ENCODE measurements at places on chromosomes 5 and 9.

DNA sequence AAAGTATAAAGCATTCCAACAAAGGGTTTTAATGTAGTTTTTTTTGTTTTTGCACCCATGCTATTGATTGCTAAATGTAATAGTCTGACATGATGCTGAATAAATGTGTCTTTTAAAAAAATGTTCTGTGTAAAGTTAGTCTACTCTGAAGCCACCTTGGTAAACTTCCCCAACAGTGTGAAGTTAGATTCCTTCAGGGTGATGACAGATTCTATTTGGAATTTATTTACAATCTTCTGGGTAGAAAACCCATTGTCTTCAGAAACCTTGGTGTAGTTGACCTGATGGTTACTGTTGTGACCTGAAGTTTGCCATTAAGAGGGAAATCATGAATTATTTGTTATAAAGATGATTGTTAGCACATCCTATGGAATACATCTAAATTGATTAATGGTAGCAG lies 64.7 kb upstream of the TRPC7 start:
- DNase-seq = no peak

DNA sequence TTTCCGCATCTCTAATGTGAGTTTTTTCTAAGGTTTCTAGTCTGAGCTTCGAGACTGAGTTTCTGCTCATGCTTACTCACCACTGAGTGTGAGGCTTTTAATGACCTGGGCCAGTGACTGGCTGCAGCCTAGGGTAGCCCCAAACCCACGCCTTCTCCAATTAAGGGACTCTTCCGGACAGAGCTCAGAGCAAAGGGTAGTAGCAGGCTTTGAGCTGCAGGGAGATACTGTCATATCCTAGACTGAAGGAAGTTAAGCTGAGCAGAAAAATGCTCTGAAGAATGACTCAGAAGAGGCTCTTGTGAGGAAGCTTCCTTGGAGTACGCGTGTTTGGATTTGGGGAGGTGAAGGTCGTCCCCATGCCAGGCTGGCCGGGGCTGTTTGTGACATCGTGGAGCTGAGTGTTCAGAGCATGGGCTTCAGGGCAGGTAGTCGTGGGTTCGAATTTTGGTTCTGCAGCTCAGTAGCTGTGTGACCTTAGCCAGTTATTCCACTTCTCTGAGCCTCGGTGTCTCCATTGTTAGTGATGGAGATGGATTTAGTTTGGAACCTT lies 3.5 kb downstream of the USP20 start:
- DNase-seq = no peak

DNA sequence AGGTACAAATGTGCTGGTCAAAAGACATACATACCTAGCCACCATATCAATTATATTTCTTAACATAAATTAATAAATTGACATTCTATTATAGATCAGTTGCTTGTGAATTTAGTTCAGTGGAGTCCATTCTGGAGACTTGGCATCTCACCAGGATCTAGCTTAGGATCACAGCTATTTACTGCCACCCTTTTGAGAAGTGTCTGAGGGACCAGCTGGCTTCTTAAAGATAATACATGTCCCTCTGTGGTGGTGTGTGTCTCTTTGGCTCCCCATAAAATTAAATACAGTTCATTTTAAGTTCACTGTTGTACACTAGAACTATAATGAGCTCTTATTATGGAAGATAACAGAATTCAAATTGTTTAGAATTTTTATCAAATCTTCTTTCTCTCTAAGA lies 290.7 kb downstream of the PRELID2 start:
- no peak for DNase-seq

DNA sequence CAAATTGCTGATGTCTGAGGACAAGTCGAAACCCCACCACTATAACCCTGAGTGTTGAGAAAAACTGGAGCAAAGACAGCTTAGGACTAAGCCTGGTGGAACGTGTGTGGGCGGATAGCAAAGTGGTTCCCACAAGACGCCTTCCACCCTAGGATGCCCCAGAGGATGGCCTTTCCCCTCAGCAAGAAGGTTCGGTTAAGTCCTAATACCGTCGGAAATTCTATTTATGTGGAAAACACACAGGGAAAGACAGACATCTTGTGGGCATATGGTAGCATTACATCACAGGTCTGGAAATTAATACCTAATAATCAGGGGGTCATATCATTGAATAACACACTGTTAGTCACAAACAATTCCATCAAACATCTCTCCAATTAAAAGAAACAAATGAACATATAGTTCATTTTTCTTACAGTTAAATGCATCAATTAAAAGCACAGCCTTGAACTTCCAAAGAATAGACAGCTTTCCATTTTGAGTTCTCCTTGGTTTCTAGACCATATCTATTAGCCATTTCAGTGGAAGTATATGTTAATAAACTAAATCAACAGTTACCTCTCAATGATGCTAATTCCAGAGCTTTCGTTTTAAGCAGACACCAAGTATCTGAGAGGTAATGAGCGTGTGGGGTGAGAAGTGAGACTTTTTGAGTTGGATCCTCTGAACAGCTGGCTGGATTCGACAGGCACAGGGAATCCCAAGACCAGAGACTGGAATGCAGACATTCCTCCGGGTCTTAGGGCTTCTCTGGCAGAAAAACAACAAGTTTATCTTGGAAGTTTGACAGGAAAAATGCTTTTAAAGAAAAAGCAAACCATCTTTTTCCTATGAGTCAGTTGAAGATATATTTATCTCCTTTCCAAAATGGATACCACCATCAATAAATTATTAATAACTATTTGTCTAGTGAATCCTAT lies 2.9 kb upstream of the ICE1 start:
- no peak for DNase-seq

DNA sequence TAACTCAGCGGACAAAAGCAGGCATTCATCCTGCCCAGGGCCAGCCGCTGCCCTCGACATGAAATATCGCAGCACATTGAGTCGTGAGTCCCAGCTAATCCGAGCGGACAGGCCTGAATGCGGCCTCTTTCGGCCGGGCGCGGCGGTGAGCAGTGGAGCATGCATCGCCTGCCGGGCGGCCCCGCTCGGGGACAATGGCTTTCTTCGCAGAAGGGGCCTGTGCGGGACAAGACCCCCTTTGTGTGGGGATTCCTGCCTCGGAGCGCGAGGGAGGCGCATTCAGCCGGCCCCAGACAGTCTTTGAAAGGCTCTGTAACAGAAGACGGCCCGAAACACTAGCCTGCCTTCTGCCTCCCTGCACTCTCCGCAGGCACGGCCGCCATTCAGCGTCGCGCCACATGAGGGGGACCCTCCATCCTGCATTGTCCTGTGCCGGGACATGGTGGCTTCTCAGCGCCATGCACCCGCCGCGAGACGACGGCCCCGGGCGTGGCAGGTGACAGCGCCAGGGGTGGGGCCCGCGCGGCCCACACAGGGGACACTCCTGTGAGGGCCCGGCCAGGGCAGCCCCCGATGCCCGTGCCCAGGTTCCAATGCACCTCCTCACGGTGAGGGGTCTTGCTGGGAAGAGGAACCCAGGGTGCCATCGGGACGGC lies 52.0 kb downstream of the EXD3 start:
- no peak for DNase-seq

DNA sequence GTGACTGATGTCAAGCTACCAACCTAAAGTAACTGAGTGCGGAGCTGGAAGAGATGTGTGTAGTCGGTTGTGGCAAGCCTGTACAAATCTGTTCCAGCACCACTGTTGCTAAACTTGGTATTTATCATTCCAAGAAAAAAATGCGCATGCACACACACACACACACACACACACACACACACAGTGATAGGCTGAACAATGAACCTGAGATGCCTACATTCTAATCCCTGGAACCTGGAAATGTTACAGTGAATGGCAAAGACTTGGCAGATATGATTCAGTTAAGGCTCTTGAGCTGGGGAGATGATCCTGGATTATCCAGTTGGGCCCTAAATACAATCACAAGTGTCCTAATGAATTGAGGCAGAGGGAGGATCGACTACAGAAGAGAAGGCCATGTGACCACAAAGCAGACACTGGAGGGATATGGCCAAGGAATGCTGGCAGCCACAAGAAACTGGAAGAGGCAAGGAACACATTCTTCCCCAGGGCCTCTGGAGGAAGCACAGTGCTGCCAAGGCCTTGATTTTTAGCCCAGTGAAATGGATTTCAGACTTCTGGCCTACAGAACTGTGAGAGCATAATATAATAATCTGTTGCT lies 49.7 kb upstream of the LHFPL2 start:
- no peak for DNase-seq

GRCh38 chr9:84822589-84823233 lies 153.2 kb downstream of the NTRK2 start:
- DNase-seq = no peak

GRCh38 chr9:86947146-86948073 lies at the start of gene GAS1:
GAS1 (minus strand) TSS chr9:86947506; CDS start chr9:86946779, 727 bp downstream.
- peak; percentile 87 for DNase-seq

DNA sequence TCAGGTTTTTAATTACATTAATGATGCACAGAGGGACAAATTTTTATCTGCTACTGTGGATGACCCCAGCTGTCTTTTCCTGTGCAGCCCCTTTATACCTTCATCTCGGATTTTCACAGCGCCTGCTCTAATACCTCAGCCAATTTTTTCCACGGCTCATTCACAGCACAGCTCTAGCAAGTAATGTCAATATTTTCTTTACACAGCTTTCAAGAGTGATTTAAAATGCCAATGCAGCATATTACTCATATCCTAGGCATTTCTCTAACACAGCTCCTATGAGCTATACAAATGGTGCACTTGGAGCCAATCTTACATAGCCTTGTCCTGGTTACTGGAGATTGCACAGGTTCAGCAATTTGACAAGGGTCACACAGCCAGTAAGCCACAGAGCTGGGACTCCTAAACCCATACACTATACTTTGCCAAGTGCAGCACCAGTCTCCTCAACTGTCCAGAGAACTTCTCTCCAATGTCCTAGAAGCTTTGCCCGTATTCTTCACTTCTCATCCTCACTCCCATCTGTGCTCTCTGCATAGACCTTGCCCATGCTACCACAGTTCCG lies 661.8 kb downstream of the DTWD2 start:
- DNase-seq = no peak

GRCh38 chr5:54756301-54756700 lies 229.1 kb downstream of the ESM1 start:
- no peak for DNase-seq

GRCh38 chr9:8730618-8731017 lies 931.0 kb upstream of the DMAC1 start:
- no peak for DNase-seq

DNA sequence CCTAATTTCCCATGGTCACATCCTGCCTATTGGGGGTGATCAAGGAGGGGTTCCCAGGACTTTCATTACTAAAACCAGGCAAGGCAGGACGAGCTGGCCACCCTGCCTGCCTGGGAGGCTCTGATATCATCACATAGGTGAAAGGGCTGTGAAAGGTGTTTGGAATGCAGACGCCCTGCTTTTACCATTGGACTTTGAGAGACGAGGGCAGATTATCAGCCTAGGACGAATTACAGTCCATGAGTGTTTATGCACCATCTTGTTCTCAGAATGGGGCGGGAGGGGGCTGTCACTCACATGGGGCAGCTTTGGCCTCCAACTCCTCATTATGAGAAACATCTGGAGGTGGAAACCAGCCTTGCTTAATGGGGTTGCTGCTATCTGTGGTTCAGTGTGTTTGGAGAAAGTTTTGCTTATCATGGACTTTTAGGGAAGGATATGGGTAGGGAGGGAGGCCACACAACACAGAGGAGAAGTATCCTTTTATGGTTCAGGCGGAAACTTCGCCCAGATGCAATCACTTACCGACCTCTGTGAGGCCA lies 69.8 kb upstream of the UBTD2 start:
- DNase-seq = no peak

- DNase-seq = no peak
Observed at GRCh38 chr9:76086539-76086938, 196.1 kb downstream of the PCSK5 start.

GRCh38 chr5:143271431-143271830 lies 132.1 kb downstream of the NR3C1 start:
- DNase-seq = no peak

DNA sequence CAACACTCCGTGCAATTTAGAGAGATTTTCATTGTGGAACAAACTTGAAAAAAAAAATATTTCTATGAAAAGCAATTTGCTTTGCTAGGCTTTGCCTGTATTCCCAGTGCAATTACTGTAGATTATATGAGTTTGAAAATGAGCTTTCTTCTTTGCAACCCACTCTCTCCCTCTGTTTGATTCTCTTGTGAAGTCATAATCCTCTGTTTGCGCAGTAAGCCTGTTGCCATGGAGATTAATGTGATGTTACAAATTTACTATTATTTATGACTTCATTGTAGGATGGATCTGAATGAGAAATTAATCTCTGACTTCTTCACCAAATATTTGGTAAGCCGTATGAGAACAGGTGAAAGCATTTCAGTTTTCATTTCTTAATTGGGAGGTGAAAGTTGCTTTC lies 320.3 kb downstream of the SPATA31D1 start:
- DNase-seq = no peak

DNA sequence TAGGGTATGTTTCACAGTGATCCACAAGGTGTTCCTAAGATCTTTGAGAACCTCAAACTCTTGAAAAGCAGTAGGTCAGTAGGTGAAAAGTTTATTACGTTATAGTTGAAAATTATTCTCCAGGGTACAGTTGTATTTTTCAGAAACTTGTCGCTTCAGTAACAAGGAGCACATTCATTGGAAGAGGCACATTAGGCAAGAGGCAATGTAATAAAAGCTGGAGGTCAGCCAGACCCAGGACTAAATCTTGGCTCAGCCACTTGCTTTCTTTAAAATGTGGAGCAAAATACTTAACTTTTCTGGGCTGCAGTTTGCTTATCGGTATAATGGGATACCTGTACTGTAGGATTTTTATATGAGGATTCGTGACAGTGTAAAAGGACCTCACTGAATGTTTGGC lies 45.6 kb downstream of the TLE4 start:
- DNase-seq = no peak

GRCh38 chr5:149228618-149229297 lies 42.9 kb upstream of the AFAP1L1 start:
- DNase-seq = peak; percentile 17

GRCh38 chr9:129237164-129237611 lies 59.1 kb upstream of the IER5L start:
- no peak for DNase-seq

- no peak for DNase-seq
Observed at GRCh38 chr9:34773306-34773910, 63.5 kb upstream of the CCL21 start.

DNA sequence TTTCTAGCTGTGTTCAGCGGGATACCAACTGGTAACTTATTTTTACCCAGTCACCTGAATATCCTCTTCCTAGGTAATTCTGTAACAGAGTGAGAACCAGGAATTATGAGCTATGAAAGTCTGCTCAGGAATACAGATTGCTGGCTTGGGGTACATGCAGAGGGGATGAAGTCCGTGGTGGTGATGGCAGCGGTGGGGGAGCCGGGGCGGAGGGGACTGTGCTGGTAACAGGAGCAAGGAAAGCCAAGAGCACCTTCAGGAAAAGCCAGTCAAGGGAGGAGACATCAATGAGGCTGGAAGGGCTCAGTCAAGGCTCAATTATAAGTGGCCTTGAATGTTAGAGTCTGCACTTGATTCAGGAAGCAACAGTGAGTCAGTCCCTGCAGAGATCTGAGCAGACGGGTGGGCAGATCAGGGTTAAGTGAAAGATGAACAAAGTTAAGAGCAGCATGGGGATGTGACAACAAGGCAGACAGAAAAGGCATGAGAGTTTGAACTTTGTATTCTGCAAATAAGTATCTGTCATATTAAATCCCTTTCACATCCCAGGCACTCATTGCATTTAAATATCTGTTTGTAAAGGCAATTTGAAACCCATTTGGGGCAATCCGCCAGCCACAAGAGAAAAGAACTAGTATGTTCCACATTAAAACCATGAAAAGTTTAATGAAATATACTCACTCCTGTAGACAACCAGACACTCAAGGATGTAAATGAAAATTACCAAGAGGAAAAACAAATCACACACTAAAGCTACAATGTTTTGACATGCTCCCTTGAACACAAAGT lies 101.2 kb downstream of the TTC39B start:
- DNase-seq = no peak

- DNase-seq = no peak
Observed at GRCh38 chr5:116013936-116014335, 18.3 kb upstream of the ARL14EPL start.

All from iPS DF 19.7 (cell line).